ENCODE measurements at places on chromosomes 3 and 15.
A peak's percentile ranks its signal among the peaks of the same experiment; 100 is the strongest.

GRCh38 chr3:46412786-46413298, 5.8 kb downstream of the CCRL2 start:
- peaks cover 50% of the 10 kb centered on the region for H3K4me1 ChIP-seq
- H3K36me3 ChIP-seq, result peaks cover 25% of the 10 kb centered on the region
- H3K27ac ChIP-seq, result no peak overlapping the region
- DNase-seq, result no peak
- no peaks in the 10 kb centered on the region for H3K27me3 ChIP-seq

GRCh38 chr15:35168464-35168863, 83.4 kb upstream of the NANOGP8 start:
- H3K4me1 ChIP-seq, result no peaks in the 10 kb centered on the region
- peaks cover 5% of the 10 kb centered on the region for H3K27me3 ChIP-seq
- no peak for DNase-seq
- H3K27ac ChIP-seq, result no peak overlapping the region
- H3K36me3 ChIP-seq, result no peaks in the 10 kb centered on the region

- H3K4me1 ChIP-seq, result no peaks in the 10 kb centered on the region
- no peak overlapping the region for H3K4me3 ChIP-seq
- no peaks in the 10 kb centered on the region for H3K27me3 ChIP-seq
- DNase-seq, result no peak
Observed at GRCh38 chr3:65627062-65627461, 411.7 kb downstream of the MAGI1 start.

- H3K27me3 ChIP-seq, result peaks cover 46% of the 10 kb centered on the region
- H3K4me1 ChIP-seq, result peaks cover 16% of the 10 kb centered on the region
- no peak for DNase-seq
- H3K36me3 ChIP-seq, result no peaks in the 10 kb centered on the region
- no peak overlapping the region for H3K27ac ChIP-seq
Observed at GRCh38 chr3:123881771-123882170, 2.4 kb downstream of the MYLK start.

- no peaks in the 10 kb centered on the region for H3K4me1 ChIP-seq
- DNase-seq, result no peak
- H3K4me3 ChIP-seq, result no peak overlapping the region
Observed at GRCh38 chr3:169052465-169053302, 610.8 kb downstream of the MECOM start.

DNA sequence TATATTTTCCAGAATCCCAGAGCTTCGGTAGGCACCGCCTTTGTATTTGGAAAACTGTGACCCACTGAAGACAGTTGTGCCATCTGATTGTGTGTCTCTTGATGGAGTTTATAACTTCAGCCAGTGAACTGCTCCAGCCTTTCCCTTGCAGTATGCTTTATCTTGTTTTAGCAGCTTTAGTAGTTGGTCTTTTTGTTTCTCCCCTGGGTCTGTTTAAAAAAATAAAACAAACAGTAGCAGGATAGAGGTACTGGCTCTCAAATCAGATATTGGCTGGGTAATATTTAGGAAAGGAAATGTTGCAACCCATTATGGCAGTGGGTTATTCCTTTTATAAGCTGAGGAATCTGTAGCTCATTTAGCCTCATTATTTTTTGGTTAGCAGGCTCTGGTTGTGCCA, 151.5 kb upstream of the BFSP2 start:
- no peak overlapping the region for H3K4me3 ChIP-seq
- no peaks in the 10 kb centered on the region for H3K4me1 ChIP-seq
- no peak overlapping the region for H3K27ac ChIP-seq
- no peak for DNase-seq
- peaks cover 14% of the 10 kb centered on the region for H3K27me3 ChIP-seq
- H3K36me3 ChIP-seq, result no peaks in the 10 kb centered on the region

DNA sequence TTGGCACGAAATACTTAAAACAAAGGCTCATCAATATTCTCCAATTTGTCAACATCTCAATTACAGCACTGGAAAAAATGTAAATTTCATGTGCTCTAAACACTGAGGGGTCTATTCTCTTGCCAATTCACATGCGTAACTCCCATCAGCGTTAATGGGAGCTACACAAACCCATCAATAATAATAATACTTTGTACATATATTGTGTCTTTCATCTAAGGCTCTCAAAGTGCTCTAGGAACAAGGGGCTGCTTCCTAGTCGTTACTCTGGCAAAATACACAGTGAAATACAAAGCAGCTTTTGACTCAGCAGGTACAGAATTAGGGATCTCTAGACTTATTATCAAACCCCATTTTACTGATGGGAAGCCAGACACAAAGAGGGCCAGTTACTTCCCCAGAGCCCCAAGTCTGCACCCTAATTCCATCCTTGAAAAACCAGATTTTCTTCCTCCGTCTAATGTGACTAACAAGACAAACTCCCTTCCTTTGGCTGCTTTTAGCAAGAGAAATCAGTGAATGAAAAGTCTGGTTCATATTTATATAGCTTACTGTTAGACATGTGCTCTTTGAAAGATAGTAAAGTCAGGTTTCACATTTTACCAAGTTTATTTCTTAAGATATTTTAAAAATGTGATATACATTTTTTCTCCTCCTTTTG, 20.0 kb downstream of the MEIS2 start:
- no peaks in the 10 kb centered on the region for H3K4me1 ChIP-seq
- H3K27ac ChIP-seq, result no peak overlapping the region
- H3K36me3 ChIP-seq, result no peaks in the 10 kb centered on the region
- DNase-seq, result no peak
- H3K27me3 ChIP-seq, result no peaks in the 10 kb centered on the region
- no peak overlapping the region for H3K4me3 ChIP-seq

DNA sequence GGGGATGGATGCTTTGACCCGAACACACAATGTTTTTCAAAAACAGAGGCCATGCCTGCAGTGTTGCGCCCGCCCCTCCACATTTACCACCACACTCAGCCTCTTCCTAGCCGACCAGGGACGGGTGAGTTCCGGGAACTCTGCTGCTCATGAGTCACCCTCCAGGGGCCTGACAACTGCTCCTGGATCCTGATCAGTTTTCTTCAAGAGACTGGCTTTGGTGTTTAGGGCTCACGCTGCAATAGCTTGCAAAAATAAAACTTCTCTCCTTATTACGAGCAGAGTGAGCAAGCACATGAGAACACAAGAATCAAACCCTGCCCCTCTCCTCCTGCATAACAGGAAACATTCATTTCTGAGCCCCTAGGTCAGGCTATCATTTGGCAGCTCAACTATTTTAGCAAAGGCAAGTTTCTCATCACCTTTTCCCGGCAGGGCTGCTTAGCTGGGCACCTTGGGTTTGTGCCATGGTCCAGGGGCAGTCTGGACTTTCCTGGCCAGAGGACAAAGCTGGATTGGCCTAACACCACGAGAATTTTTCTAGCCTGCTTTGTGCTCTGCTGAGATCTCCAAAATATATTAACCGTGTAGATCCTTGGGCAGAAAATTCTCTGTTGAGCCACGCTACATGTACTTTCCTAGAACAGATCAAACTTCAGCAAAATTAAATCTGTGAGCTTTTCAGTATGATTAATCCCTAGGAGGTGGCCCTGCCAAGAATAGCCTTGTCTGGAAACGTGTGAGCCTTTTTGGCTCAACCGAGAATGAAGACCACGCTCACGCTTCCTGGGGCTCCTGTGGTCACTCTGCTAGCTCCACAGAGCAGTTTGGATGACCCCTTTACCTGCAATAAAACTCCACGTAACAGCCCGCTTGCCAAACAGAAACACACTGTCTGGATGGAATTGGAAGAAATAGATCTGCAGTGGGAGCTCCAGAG, 52.7 kb upstream of the SPATA12 start:
- H3K4me3 ChIP-seq, result peak overlapping the region; percentile 6
- H3K27ac ChIP-seq, result peak overlapping the region; percentile 77
- DNase-seq, result peak; percentile 39
- H3K27me3 ChIP-seq, result peaks cover 2% of the 10 kb centered on the region
- H3K36me3 ChIP-seq, result no peaks in the 10 kb centered on the region

GRCh38 chr15:88331291-88331690, 74.8 kb upstream of the NTRK3 start:
- H3K4me1 ChIP-seq, result no peaks in the 10 kb centered on the region
- no peak overlapping the region for H3K27ac ChIP-seq
- no peaks in the 10 kb centered on the region for H3K36me3 ChIP-seq
- H3K4me3 ChIP-seq, result no peak overlapping the region

- H3K27me3 ChIP-seq, result peaks cover 33% of the 10 kb centered on the region
- no peak for DNase-seq
- H3K4me3 ChIP-seq, result no peak overlapping the region
- H3K36me3 ChIP-seq, result no peaks in the 10 kb centered on the region
- H3K4me1 ChIP-seq, result no peaks in the 10 kb centered on the region
Observed at GRCh38 chr3:182703233-182703632, 90.1 kb upstream of the ATP11B start.

DNA sequence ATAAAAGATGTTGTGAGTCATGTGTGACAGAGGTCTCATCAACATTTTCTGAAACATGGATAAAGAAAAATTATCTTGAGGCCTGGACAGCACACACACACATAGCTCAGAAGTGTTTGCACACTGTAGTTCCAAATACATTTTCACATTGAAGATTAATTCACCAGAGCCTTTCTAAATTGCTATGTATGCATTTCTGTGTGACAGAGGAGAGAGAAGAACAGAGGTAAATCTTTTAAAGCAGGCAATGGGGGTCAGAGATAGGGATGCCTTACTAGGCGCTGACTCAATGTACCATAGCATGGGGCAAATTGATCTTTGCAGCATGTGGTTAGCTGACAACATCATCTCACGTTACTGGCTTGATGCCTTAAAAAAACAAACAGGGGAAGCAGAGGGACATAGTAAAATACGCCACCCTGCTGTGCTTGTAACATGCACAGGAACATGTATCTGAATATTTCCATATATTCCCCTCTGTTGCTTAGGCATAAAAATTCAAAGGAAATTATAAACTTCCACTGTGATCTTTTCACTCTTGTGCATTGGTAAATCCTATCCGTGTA, 7.7 kb downstream of the POU1F1 start:
- H3K27me3 ChIP-seq, result peaks cover 4% of the 10 kb centered on the region
- H3K4me3 ChIP-seq, result peak overlapping the region; percentile 17
- H3K36me3 ChIP-seq, result peaks cover 6% of the 10 kb centered on the region
- peak overlapping the region; percentile 82 for H3K27ac ChIP-seq
- peaks cover 57% of the 10 kb centered on the region for H3K4me1 ChIP-seq

GRCh38 chr3:58161435-58162398, 49.1 kb downstream of the DNASE1L3 start:
- no peak overlapping the region for H3K27ac ChIP-seq
- peaks cover 9% of the 10 kb centered on the region for H3K4me1 ChIP-seq
- no peaks in the 10 kb centered on the region for H3K27me3 ChIP-seq
- no peak overlapping the region for H3K4me3 ChIP-seq

DNA sequence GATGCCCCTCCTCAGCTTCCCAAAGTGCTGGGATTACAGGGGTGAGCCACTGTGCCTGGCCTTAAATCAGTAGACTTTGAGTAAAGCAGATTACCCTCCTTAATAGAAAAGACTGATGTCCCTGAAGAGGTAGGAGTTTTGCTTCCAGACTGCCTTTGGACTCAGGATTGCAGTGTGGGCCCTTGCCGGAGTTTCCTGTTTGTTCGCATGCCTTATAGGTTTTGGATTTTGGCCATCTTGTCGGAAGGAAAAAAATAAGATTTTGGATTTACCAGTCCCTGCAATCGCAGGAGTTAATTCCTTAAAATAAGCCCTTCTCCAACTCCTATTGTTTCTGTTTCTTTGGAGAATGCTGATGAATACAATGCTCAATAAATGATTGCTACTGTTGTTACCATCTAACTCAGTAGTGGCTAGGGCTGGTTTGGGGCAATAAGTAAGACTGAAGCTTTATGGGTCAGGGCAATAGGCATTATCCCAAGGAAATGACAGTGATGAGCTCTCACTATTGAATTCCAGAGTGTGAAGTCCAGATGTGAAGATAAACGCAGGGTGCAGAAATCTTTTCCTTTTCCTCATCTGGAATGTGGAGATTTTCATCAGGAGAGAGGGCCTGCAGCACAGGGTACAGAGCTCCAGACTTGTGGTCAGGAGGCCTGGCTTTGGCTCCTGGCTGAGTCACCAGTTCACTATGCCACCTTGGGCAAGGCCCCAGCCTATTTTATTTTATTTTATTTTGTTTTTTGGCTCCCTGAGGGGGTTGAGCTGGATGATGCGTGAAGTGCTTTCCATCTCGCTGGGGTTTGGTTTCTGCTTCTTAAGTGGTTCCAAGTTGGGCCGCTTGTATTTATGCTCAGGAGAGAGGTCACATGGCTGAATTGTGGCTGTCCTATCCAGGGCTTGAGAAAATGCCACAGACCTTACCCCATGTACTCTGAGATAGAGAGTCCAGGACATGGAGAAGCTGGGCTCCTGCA, 25.3 kb downstream of the FOXL2 start:
- H3K4me1 ChIP-seq, result no peaks in the 10 kb centered on the region
- H3K27me3 ChIP-seq, result peaks cover 19% of the 10 kb centered on the region
- H3K36me3 ChIP-seq, result no peaks in the 10 kb centered on the region
- no peak overlapping the region for H3K27ac ChIP-seq
- H3K4me3 ChIP-seq, result no peak overlapping the region

DNA sequence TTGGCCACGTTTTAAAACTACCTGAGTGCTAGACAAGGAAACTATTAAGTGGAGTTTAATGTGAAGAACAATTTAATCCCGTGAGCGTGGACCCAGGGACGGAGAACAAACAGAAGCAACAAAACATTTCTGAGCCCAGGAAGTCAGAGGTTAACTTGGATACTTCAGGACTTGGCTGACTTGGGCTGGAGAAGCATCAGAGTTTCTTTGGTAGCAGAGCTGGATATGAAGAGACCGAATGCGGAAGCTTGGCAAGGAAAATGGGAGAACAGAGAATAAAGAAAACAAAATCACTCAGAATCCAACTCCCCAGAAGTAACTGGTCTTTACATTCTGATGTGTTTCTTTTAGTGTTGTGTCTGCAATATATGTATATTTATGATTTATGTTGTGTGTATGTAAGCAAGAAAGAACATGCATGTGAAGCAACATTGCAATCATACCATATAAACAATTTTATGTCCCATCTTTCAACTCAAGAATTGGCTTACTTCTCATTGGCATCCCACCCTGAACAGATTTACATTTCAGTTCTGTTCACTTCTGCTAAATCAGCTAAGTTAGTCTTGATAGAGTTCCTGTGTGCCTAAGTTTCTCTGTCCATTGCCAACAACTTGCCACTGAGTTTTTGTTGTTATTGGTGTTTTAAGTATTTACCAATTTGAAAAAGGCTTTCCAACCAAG, 17.2 kb upstream of the PLOD2 start:
- H3K4me3 ChIP-seq, result no peak overlapping the region
- no peak for DNase-seq
- H3K27ac ChIP-seq, result no peak overlapping the region
- no peaks in the 10 kb centered on the region for H3K36me3 ChIP-seq
- H3K27me3 ChIP-seq, result peaks cover 4% of the 10 kb centered on the region

GRCh38 chr3:147411815-147412241, 2.7 kb downstream of the ZIC1 start:
- peaks cover 64% of the 10 kb centered on the region for H3K27me3 ChIP-seq
- peaks cover 24% of the 10 kb centered on the region for H3K4me1 ChIP-seq
- peak overlapping the region; percentile 43 for H3K4me3 ChIP-seq
- H3K36me3 ChIP-seq, result peaks cover 32% of the 10 kb centered on the region
- DNase-seq, result no peak
- peak overlapping the region; percentile 76 for H3K27ac ChIP-seq

DNA sequence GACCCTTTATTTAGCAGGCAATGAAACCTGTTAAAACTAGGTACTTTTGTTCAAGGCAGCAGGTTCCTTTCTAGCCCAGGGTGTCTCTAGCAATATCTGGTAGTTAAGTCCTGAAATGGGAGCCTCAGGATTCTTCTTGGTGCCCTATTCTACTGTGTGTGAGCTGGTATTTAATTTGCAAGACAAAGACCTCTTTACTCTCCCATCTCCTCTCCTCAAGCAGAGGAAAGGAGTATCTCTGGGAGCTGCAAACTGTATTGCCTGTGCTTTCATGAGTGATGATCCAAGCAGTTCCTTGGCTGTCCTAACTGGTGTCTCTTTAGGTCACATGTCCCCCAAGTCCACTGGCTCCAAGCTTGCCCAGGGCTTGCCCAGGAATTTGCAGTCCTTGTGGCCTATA, 188.2 kb downstream of the SI start:
- no peaks in the 10 kb centered on the region for H3K27me3 ChIP-seq
- no peak overlapping the region for H3K27ac ChIP-seq
- DNase-seq, result no peak
- no peaks in the 10 kb centered on the region for H3K4me1 ChIP-seq
